Thoracic aorta endothelial cell (primary cell): ENCODE measurements at places on chromosomes 12 and 14. TPM values are rescaled to one million over a fixed set of nuclear protein-coding genes. Genes with fewer than 3 reads are reported as not detected.

SERPINA10 gene
- not detected in 2 replicates for total RNA-seq

RNASE3 gene
- not detected in 2 replicates for total RNA-seq

CD163L1 gene
- total RNA-seq = 1.2 and 7.8 TPM in 2 replicates

DAD1 gene
- 382 and 430 TPM in 2 replicates for total RNA-seq

FGF23 gene
- not detected in 2 replicates for total RNA-seq

RTL1 gene
- total RNA-seq = not detected in 2 replicates

DPPA3 gene
- not detected in 2 replicates for total RNA-seq

ACOT4 gene
- total RNA-seq = 0.57 and 0.66 TPM in 2 replicates

EIF4B gene
- total RNA-seq = 1,071 and 1,152 TPM in 2 replicates

HOXC12 gene
- total RNA-seq = not detected in 2 replicates

MYH6 gene
- not detected in 2 replicates for total RNA-seq

BEST3 gene
- total RNA-seq = 0.07 and 0.13 TPM in 2 replicates

BRI3BP gene
- 10.0 and 14.1 TPM in 2 replicates for total RNA-seq

STAB2 gene
- total RNA-seq = not detected in 2 replicates

SERPINA4 gene
- total RNA-seq = not detected in 2 replicates

FUT8 gene
- 85.5 and 92.6 TPM in 2 replicates for total RNA-seq
